Neuronal stem cell (in vitro differentiated cells): ENCODE measurements at places on chromosomes 16 and 17.

DNA sequence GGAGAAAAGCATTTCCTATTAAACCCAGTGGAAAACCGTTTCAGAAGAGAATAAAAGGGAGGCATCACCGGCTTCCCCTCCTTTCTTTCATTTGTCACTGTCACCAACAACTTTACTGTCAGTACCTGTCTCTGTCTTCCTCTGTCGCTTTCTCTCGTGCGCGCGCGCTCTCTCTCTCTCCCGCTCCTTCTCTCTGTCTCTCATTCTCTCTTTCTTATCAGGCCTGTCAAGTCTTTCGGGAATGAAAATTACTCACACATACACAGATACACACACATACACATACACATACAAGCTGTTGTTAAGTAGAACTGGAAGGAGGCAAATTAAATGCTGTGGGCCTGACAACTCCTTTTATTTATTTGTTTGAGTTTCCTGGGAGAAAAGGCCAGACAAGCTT, 17.6 kb downstream of the MYOCD start:
- no peak for DNase-seq

DNA sequence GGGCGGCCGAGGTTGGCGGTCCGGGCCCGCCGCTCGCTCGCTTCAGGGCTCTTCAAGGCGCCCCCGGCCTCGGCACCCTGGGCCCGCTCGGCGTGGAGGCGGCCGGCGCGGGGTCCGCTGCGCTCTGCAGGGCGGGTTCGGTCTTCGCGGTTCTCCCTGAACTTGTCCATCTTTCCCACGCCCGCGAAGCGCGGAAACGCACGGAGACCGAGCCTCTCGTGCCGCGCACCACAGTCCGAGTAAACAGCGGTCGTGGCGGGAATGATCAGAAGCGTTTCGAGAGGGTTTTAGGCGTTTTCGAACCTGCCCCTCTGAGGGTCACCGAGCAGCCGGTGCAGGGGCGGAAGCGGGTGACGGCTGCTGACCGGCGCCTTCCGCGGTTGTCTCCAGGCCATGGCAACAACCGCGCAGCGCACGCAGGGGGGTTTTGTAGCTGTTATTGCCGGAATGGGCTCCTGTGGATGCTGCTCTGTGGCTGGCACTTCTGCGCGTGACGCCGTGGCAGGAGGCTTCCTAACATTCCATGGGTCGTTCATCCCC, 414 bp downstream of the NARF start:
- DNase-seq: no peak

GRCh38 chr17:44102849-44103622, 20.4 kb downstream of the HDAC5 start:
- DNase-seq: no peak

GRCh38 chr17:50875074-50875473, 8.9 kb upstream of the TOB1 start:
- no peak for DNase-seq

GRCh38 chr16:2152695-2153506, 2.7 kb upstream of the TRAF7 start:
- no peak for DNase-seq

- no peak for DNase-seq
Observed at GRCh38 chr17:57350266-57350665, 93.9 kb downstream of the MSI2 start.

- no peak for DNase-seq
Observed at GRCh38 chr16:4290236-4290830, 17.5 kb upstream of the TFAP4 start.

DNA sequence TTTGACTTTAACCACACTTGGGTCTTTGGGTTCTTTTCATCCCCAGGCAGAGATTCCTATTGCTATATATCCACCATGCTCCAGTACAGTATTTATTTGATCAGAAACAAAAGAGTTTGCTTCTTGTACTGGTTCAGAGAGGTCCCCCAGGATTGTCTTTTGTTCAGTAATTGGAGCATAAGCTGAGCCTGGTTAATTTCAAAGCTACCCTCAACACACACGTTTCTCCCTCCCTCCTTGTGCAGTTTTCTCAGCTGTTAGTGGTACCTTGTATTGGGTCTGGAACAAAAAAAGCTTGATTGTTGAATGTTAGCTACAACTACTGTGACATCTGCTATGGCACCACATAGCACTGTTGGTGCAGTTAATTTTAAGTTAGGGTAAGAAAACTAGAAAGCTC, 50.0 kb downstream of the NUP93 start:
- no peak for DNase-seq

DNA sequence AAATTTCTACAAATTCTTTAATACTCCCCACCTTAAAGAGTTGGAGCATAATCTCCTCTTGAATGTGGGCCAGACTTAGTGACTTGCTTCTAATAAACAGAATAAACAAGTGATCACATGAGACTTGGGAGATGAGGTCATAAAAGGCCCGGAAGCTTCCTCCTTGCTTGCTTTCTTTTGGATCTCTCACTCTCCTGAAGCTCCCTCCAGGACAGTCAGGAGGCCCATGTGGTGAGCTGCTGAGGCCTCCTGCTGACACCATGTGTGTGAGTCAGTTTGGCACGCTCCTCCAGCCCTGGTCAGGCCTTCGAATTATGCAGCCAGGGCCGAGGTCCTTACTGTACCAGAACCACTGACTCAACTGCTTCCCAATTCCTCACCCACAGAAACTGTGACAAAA, 53.2 kb downstream of the NDEL1 start:
- DNase-seq: no peak

GRCh38 chr17:51427323-51427811, 167.0 kb downstream of the UTP18 start:
- no peak for DNase-seq

DNA sequence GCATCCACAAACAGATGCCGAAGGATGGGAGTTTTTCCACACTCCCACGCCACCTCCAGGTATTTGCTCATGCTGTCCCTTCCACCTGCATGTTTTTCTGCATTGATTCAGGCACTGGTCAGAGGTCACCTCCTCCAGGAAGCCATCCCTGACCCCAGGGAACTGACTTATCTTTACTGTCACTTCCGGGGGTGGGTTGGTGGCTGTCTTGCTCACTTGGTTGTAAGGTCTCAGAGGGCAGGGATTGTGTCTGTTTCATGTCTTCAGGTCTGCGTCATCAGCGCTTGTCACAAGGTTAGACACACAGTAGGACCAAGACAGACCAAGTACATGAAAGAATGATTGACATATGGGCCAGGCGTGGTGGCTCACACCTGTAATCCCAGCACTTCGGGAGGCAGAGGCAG, 1.9 kb upstream of the IL4R start:
- DNase-seq: no peak

GRCh38 chr16:58056580-58056979, 31.0 kb downstream of the MMP15 start:
- DNase-seq: no peak

DNA sequence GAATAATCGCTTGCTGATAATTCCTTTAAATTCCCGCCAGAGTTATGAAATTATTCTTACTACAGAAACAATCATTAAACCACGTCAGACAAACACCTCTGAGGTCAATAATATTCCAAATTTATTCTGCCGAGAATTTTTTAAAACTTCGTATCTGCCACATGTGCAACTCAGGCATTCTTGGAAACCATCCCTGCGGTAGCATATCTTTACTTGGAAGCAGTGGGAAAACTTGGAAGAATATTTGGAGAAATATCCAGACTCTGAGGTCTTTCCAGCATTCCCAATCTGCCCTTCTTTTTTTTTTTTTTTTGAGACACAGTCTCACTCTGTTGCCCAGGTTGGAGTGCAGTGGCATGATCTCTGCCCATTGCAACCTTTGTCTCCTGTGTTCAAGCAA, 2.0 kb upstream of the CCL11 start:
- no peak for DNase-seq

DNA sequence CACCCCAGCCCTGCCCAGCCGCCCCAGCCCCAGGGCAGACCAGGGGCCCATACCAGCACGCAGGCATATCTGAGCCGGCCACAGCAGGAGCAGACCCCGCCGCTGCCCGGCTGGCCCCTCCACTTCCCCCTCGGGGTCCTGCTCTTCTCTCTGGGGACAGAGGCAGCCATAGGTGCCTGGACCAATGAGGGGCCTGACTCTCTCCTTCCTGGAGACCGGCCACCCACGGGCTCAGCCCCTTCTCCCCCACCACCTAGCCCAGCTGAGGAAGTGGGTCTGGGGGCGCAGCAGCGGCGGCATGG, 3.8 kb downstream of the TMC6 start:
- DNase-seq: no peak

DNA sequence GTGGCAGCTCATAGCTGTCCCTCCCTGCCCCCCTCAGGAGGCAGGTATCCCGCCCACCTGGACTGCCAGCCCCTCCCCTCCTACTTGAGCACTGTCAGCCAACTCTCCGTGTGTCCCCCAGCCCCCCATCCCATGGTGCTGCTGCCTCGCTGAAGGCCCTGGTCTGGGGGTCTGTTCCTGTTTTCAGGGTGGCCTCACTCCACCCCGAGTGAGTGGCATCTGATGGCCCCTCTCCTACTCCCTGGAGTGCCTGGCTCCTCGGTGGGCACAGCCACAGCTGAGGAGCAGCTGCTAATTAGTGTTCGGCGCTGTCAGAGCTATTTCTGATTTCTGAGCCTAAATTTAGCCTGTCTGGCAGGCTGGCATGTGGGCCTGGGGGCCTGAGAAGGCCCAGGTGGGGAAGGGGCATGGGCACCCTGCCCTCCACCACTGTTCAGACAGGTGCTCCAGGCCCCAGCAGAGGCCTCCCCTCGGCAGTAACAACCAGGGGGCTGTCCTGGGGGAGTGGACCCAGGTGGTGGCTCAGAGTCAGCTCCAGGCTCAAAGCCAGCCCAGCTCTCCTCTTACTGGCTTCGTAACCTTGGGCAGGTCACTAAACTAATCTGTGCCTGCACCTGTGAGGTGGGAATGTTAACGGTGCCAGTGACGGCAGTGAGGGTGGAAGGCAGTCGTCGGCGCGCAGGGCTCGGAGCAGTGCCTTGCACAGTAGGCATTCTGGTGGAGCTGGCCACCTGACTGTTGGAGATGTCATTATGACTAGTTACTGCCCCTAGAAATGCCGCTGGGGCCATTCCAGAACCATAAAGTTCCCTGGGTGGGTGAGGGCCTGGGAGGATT, 6.5 kb downstream of the FMNL1 start:
- no peak for DNase-seq
